ENCODE measurements at places on chromosomes 5 and 9.

DNA sequence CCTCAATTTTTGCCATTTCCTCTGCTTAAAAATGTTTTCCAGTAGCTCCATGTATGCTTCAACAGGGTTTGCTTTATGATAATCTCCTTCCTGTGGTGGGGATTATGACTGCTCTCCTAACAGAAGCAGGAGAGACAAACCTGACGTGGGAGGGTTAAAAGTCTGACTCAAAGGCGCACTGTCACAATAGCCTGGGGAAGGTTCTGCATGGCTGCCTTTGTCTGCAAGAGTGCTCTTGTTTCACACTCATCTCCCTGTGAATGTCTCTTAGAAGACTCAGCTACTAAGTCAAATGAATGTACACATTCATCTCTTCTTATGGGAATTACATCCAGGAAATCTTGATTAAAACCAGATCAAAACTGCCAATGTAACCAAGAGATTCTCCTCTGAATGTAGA is 90.9 kb upstream of the MTAP start:
- DNase-seq: no peak

DNA sequence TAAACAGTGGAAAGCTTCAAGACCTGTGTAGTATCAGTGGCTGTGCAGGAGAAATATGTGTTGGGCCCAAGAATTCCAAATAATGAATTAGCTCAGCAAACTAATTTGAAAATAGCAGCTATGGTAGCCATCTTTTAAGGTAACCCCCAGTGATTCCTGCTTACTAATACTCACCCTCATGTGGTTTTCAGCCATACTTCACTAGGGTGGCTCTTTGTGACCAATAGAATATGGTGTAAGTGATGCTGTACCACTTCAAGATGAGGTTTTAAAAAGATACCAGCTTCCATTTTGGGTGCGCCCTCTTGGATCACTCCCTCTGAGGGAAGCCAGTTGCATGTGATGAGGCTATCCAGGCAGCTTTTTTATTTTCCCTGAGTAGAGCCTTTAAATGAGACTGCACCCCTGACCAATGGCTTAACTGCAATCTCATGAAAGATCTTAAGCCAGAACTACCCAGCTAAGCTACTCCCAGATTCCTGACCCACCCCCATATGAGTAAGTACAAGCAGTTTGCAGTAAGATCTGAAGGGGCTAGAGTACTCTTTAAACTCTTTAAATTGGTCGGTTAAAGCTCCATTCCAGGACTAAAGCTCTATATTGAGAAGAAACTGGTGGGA is 58.3 kb downstream of the UHRF2 start:
- no peak for DNase-seq

DNA sequence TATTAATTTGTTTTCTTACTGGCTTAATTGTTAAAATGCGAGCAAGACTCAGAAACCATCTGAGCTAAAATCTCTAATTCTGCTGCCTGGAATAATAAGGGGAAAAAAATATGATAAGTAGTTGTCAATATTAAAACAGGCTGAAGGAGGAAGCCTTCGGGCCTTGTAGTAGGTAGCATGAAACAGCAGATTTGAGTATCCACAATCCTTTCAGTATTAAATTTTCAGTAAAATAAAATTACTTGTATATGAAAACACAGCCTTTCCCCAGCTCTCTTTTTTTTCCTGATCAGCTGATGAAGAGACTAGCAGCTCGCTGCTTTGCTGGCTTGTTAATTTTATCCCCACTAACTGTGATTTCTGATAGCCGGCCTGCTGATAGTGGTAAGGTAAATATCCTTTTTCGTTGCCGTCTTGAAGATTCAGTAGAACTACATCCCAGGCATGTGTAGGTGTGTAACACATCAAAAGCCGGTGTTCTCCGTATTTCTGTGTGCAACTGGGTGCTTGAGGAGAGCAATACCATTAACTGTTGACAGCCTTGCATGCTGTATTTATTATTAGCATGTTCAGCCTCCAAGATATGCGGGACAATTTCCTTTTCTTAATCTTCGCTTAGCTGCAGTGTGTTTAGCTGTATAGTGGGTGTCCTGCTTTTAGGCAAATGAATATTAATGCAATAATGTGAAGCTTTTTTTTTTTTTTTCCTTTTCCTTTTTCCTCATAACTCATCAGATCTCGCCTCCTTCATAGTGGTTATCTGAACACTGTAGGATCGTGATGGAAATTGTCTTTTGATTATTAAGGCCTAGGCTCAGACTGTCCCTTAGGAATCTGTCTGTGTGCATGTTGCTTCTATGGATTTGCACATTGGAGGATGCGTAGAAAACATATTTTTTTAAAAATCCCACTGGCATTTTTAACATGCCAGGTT is 144.6 kb downstream of the SMARCA2 start:
- no peak for DNase-seq

GRCh38 chr9:107070586-107070985 is 207.6 kb downstream of the ZNF462 start:
- DNase-seq: no peak

DNA sequence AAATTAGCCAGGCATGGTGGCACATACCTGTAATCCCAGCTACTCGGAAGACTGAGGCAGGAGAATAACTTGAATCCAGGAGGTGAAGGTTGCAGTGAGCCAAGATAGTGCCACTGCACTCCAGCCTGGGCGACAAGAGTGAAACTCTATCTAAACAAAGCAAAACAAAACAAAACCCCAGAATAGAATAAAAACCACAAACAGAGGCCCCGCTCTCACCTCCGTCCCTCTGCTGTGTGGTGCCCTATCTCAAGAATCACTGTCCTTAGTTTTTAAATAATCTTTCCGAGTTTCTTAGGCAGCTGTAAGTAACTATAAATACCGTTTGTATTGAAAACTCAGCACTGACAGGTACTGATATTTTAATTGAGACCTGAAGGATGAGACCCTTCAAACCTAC is 42.7 kb upstream of the IER5L start:
- no peak for DNase-seq

GRCh38 chr5:118980017-118980416 is 8.3 kb downstream of the DTWD2 start:
- DNase-seq: no peak

- DNase-seq: no peak
These were observed 72.5 kb downstream of the APTX start for GRCh38 chr9:32928912-32929311.

GRCh38 chr5:124474528-124475215 is 271.8 kb downstream of the ZNF608 start:
- no peak for DNase-seq

DNA sequence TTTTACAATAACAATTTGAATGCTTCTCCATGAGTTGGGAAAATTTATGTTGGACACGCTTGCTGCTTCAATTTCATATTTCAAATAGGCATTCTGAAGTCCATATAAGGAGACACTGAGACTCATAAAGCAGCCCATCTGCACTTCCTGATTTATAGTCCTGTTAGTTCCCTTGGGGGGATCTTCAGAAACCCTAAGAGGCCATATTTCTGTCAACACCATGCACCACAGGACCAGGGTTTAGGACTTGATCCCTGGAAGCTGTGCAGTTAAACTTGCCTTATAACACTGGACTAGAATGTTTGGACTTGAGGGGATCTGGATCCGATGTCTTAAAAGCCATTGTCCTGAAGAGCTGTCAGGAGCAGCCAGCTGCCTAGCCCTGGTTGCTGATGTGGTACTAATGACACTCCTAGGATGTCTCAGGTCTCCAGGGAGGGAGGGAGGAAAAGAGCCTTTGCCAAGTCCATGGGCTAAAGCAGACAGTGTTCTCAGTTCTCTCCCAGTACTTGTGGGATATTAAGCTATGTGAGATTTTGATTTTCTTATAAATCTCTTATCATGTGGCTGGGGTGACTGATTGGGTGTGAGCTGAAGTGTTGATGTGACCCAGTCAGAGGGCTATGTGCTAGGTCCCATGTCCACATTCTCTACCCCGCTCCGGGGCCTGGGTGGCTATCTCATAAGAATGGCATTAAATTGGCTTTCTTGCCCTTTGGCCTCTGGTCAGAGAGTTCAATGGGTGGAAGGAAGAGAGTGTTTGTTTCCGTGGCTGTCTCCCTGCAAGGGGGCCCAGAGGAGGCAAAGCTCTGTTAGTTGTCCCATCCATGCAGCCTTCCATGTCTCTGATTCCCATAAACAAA is 399.8 kb downstream of the OSTF1 start:
- no peak for DNase-seq

GRCh38 chr5:61076626-61077025 is 85.6 kb downstream of the SMIM15 start:
- DNase-seq: no peak

DNA sequence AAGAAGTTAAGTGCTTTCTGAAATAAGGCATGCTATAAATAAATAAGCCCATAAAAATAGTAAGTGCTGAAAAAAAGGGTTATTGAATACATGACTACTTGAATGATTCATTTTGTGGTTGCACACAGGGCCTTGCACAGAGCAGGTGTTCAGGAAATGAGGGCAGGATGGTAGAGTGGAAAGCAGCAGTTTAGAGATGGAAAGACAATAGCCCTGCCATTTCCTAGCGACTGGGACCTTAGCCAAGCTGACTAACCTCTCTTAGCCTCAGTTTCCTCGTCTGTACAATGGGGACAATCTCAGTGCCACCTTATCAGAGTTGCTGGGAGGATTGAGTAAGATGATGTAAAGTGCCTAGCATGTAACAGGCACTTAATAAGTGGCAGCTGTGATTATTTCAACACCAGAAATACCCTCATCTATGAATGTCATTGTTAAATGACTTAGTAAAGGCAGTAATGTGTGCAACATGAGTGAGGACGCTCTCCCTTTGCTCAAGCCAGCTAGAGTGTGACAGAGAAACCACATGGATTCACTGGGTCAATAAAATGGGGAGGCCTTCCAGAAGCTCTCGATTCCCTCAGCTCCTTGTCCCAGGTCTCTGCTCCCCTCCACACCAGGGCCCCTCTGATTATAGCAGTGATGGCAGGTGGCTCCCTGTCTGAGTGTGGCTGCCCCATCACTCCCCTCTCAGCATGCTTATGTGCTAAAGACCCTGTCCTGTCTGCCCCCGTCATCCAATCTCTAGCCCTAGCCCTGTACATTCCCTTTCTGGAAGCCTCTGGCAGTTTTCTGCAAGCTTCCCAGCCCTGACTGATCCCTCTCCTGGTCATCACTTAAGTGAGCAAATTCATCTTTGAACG is 16.0 kb upstream of the PHF19 start:
- no peak for DNase-seq

- no peak for DNase-seq
These were observed 221.4 kb downstream of the GADD45G start for GRCh38 chr9:89826186-89826585.

GRCh38 chr9:136562746-136563495 is 17.1 kb upstream of the NOTCH1 start:
- DNase-seq: no peak

DNA sequence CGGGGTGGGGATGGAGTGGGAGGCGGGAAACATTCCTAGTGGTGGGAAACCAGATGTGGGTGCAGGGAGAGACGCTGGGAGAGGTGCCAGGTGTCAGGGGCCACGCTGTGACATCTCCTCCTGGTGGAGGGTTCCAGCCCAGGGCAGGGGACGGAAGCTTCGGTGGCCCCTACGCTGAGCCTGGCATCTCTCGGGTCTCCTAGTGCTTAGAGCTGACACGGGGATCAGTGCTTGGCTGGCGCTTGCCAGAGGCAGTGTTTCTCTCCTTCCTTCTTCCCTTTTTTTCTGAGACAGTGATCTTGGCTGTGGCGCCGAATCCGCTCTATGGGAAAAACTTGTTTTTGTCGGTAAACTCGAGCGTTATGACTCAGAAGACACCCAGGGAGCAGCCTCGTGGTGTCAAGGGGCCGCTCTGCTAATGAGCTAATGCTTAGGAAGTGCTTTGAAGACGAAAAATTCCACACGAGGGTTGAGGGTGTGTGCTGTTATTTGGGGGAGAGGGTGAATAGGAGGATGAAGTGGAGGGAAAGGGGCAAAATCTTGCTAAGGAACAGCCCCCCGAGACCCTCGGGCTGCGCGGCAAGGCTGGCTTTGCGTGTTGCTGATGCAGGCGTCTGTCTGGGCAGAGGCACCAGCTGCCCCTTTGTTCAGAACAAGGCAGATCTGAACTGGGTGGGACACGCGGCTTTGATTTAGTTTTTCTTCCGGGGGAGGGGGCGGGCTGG is 20.4 kb upstream of the IER5L start:
- DNase-seq: no peak

- DNase-seq: no peak
These were observed 255.5 kb downstream of the KIAA0825 start for GRCh38 chr5:94362857-94363256.

All from stimulated activated CD8-positive, alpha-beta memory T cell treated with anti-CD3 and anti-CD28 coated beads, Interleukin-15, amount 100 ng/mL, for 48 hours (primary cell).